ENCODE measurements at places on chromosomes 5 and 9.

DNA sequence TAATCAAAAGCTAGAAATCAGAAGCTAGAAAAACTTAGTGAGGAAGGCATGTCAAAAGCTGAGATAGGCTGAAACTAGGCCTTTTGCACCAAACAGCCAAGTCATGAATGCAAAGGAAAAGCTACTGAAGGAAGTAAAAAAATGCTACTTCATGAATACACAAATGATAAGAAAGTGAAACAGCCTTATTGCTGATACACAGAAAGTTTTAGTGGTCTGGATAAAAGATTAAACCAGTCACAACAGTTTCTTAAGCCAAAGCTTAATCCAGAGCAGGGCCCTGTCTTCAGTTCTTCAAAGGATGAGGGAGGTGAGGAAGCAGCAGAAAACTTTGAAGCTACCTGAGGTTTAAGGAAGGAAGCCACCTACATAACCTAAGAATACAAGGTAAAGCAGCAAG is 102.5 kb upstream of the SH3GL2 start:
- no peak for DNase-seq

DNA sequence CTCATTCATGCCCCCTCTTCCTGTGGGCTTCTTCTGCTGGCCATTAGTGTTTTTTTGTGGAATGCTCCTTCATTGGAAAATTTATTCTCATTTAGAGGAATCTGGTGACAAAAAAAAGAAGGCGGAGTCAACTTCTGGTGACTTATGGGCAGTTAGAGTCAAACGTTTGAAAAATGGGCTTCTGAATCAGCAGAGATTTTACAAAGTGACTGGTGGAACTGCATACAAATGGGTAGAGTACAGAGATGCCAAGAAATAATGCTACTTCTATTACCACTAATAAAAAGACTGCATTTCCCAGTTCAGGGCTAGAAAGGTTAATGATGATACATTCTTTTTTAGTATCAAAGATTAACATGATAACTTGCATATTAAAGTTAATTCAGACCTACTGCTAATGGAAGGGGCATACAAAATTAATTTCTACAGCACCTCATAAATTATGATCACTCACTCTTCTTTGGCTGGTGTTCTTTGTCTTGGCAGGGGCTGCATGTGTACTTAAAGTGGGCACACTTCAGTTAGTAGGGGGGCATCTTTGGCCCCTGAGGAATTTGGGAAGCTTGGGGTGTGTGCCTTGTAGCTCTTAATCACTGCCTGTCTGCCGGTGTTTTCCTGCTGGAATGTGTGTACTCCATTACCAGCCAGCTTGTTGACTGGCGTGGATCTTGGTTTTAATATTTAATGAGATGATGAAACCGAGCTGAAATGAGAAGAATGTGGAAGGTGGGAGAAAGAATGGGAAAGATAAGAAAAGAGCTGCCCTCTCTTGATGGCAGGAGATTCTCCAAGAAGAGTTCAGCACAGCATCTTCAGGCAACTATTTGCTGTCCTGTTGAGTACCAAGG is 148.9 kb downstream of the DOCK2 start:
- no peak for DNase-seq

DNA sequence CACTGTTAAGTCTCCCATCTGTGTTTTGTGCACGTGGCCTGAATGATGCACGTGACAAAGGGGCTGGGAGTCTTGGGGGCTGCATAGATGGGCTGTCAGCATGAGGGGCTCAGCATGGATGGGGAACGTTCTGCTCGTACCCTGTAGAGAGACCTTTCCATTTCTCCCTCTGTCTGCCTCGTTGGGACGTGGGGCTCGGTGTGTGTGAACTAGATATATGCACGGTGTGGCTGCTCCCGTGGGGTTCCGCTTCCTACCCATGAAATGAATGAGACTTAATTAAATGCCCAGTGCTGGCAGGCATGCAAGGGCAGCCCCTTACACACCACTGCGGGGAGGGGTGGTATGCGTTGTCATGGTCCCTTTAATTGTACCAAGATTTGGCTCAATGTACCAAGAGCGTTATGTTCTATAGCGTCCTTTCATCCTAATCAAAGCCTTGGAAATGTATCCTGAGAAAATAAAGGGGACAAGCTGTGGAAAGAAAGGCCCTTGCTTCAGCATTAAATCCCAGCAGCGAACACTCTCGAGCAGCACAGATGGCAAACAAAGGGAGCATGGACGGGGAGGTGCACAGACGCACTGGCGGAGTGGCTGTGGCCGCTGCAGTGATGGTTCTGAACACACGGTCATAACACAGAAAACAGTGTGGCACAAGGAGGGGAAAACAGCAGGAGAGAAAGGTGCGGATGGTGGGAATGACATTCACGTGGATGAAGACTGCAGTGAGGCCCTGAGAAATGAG is 66.8 kb downstream of the RASGEF1C start:
- no peak for DNase-seq

- DNase-seq = no peak
These were observed 14.7 kb upstream of the TMEM174 start for GRCh38 chr5:73158313-73158712.

DNA sequence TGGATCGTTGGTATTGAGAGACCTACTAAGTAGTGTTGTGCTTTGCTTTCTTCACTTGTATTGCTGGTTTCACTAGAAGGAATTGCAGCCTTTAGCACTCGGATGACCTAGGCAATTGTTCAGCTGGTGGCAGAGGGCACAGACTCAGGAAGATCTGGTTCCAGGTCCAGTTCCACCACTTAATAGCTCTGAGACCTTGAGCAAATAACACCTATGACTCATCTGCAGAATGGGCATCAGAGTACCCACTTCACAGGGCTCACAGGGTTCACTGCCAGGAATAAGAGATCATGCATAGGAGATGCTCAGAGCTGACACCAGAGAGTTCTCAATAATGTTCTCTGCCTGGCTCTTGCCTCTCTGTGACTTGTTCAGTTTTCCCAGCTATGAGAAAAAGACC is 133.6 kb downstream of the SIL1 start:
- no peak for DNase-seq

- DNase-seq = no peak
These were observed 213.9 kb downstream of the BNC2 start for GRCh38 chr9:16656432-16657169.

- DNase-seq = no peak
These were observed 62.6 kb downstream of the SEMA5A start for GRCh38 chr5:9483243-9483642.

GRCh38 chr9:68964102-68964541 is 49.8 kb downstream of the PRKACG start:
- DNase-seq = no peak

GRCh38 chr5:1558944-1559343 is 35.2 kb upstream of the LPCAT1 start:
- DNase-seq = no peak

- peak; percentile 96 for DNase-seq
These were observed at the start of gene AUH for GRCh38 chr9:91361291-91362050. TSS of gene AUH (minus strand) at chr9:91361918. CDS start at chr9:91361889, 29 bp downstream.

DNA sequence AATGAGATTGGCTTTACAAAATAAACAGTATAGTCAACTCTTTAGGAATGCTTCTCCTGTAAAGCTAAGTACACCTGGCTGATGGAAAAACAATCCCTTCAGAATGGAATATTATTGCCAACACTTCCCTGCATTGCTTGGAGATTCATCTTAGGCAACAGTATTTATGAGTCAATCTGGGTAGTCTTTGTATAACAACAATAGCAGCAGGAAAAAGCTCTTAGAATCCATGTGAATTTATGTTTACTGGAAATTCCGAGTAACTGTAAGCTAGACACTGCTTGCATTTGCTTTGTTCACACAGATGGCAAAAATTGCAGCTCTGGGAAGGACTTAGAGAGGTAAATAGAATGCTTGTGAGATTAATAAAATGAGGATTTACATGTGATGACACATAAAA is 101.7 kb upstream of the NTRK2 start:
- DNase-seq = no peak

DNA sequence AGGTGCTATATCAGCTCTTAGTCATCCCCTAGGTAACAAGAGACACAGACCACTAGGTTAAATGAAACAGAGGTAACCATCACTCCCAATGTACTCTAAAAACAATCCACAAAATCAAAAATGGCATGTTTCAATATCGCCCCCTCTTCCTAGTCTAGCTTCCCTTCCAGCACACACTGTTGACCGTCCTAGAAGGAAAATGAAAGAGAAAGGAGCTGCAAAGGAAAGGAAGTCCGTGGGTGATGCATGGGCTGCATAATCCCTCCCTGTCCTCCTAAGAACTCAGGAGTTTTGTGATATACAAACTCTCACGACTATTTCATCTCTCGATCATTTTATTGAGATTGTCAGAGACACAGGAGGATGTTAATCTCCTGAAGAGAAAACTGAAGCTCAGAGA is 101.6 kb downstream of the RFK start:
- DNase-seq = no peak

DNA sequence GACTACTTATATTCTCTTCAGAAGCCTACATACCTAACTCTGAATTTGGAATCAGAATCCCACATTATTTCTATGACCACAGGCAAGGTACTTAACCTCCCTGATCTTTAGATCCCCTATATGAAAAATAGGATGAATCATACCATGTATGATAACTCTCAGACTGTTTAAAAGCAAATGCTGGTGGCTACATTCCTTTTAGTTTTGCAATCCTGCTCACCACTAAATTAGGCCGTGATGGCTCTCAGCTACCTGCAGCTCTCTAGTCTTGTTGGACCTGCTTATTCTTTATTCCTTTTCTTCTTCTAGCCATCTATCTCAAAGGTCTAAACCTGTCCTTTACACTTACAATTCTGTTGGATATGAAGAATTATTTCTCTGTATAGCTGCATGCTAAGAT is 303.4 kb upstream of the ATP10B start:
- no peak for DNase-seq

- no peak for DNase-seq
These were observed 93.7 kb upstream of the SIMC1 start for GRCh38 chr5:176144508-176144907.

- DNase-seq = no peak
These were observed 64.1 kb downstream of the PLAC8L1 start for GRCh38 chr5:146041180-146041789.

DNA sequence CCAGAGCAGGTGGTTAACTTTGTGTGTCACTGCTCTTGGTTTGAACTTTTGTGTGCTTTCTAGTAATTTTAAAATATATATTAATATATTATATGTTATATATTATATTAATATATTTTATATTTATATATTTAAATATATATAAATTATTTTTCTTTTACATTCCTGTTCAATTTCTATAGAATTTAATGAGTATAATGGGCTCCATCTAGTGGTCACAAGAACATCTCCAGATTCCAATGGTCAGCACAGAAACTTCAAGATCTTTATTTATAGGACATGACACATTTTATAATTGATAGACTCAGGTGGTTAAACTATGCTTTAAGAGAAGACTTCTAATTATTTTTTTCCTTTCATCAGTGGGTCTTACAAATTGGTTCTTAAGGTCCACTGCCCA is 39.1 kb downstream of the COL23A1 start:
- peak; percentile 49 for DNase-seq

GRCh38 chr5:58191443-58191842 is 268.4 kb downstream of the PLK2 start:
- DNase-seq = no peak

DNA sequence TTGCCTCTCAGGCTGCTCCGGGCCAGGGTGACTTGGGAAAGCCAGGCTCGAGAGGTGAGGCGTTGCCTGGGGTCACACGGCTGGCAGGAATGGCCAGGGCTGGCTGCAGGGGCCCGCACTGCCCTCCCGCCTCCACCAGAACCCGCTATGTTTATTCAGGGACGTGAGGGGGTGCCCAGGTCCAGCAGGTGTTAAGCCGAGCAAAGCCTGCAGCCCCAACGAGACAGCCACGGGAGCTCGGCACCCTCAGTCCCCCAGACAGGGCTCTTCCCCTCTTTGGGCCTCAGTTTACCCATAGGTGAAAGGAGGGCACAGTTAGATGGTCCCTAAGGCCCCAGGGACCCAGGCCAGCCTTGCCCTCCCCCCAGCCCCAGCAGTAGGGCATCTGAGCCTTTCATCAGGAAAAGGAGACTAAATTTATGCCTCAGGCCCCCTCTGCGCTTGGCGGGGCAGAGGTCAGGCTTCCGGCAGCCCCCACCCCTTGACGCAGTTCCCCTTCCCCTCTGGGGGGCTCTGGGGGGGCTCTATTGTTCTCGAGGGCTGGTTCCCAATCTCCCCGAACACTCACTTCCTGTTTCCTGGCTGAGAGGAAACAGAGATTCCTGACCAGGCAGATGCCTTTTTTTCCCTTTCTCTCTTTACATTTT is 7.1 kb upstream of the EGFL7 start:
- no peak for DNase-seq
